Motor neuron (in vitro differentiated cells): ENCODE measurements at places on chromosomes 7 and 10. TPM values are rescaled to one million over a fixed set of nuclear protein-coding genes. Genes with fewer than 3 reads are reported as not detected.

TLL2 gene
- 1.4 and 1.7 TPM in 2 replicates for total RNA-seq

CTNNA3 gene
- total RNA-seq: 0.64 and 1.2 TPM in 2 replicates

TM9SF3 gene
- 55.0 TPM in 2 replicates for total RNA-seq

HOXA7 gene
- 12.9 TPM in 2 replicates for total RNA-seq

FKBP6 gene
- total RNA-seq: not detected in 2 replicates

ZNF488 gene
- 0.19 and 0.35 TPM in 2 replicates for total RNA-seq

PARP12 gene
- total RNA-seq: 0.43 and 0.63 TPM in 2 replicates

GRCh38 chr10:11146402-11147171, 128.9 kb downstream of the CELF2 start:
- peak; percentile 53 for ATAC-seq

- ATAC-seq: no peak
These were observed 26.6 kb downstream of the GET4 start for GRCh38 chr7:902996-903395.

DNA sequence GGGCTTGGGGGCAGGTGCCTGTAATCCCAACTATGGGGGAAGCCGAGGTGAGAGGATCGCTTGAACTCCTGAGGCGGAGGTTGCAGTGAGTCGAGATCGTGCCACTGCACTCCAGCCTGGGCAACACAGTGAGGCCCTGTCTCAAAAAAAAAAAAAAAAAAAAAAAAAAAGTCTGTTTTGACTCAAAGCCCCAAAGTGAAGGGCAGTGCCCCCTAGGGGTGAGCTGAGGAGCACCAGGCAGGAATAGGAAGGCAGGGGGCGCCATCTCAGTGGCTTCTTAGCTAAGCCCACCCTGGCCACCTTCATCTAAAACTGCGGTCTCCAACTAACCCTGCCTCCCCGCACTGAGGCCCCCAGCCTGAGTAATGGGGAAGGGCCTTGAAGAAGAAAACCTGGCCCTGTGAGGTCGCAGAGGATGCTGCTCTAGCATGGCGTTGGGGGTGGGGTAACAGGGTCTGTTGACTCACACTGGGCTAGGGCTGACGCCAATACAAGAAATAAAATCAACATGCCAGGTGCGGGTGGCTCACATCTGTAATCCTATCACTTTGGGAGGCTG, 9.8 kb downstream of the PODXL start:
- ATAC-seq: no peak

GRCh38 chr7:76310102-76310957, 7.9 kb downstream of the HSPB1 start:
- peak; percentile 8 for ATAC-seq

- no peak for ATAC-seq
These were observed 244.7 kb downstream of the EBF3 start for GRCh38 chr10:129719415-129719739.

DNA sequence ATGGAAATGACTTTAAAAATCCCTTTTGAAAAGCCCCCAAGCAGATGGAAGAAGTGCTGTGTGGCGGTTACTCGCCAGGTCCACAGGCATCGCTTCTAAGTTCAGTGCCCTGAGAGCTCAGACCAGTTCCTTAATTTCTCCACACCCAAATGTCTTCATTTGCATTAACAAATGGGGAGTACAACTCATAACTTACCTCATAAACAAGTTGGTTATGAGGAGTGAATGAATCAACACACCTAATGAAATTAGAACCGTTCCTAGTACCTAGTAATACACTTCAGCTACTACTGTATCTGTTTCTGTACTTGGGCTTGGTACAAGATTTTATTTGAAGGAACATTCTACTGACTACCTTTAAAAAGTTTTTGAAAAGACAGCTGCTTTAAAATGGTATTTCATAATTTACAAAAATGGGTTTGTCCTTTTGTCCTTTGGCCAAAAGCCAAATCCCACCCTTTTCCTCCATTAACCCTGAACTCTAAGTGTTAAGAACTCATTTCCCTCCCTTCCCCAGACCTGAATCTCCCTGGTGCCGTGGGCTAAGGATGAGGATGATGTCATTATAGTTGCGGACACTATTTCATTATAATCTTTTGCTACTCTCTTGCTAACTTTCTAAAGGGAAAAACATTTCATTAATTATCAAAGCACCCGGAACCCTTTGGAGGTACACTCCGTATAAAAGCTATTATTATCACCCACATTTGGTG, 221.5 kb upstream of the CELF2 start:
- ATAC-seq: peak; percentile 29

- ATAC-seq: no peak
These were observed 79.0 kb upstream of the EMX2 start for GRCh38 chr10:117463545-117463920.

DNA sequence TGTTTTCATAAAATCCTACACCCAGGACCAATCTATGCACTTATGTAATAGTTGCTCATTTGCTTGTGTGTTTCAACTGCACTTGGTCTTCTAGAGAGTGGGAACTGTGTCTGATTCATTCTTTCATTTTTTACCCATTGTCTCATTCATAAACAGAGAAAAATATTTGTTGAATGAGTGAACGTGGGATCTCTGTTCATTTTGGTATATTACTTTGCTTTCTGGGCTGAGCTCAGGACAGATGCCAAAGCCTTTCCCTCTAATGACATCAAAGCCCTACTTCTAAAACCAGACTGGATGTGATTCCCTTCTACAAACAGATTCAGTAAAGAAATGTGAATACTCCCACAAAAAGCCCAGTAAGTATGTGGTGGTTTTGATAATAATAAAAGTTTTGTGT, 145.2 kb downstream of the ST7 start:
- no peak for ATAC-seq

GRCh38 chr7:56062382-56062781, 1.7 kb upstream of the SUMF2 start:
- ATAC-seq: no peak

DNA sequence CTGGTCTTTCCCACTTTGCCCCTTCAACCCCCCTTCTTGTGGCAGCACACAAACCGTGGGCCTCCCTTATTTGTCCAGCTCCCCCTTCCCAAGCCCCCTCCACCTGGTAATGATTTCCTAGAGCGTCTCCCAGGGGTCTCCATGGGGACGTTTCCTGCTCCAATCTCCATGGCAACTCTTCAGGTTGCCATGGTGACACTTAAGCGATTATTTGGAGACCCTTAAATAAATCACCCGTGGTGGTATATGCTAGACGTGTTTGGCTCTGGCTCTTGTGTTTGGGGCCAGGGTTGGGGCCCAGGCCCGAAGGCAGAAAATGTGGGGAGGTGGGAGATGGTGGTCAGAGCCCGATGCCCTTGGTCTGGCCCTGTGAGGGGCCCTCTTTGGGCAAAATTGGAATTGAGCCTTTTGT, 41.1 kb upstream of the DLG5 start:
- ATAC-seq: peak; percentile 88

- no peak for ATAC-seq
These were observed 720.1 kb downstream of the PARD3 start for GRCh38 chr10:34094961-34095360.

DNA sequence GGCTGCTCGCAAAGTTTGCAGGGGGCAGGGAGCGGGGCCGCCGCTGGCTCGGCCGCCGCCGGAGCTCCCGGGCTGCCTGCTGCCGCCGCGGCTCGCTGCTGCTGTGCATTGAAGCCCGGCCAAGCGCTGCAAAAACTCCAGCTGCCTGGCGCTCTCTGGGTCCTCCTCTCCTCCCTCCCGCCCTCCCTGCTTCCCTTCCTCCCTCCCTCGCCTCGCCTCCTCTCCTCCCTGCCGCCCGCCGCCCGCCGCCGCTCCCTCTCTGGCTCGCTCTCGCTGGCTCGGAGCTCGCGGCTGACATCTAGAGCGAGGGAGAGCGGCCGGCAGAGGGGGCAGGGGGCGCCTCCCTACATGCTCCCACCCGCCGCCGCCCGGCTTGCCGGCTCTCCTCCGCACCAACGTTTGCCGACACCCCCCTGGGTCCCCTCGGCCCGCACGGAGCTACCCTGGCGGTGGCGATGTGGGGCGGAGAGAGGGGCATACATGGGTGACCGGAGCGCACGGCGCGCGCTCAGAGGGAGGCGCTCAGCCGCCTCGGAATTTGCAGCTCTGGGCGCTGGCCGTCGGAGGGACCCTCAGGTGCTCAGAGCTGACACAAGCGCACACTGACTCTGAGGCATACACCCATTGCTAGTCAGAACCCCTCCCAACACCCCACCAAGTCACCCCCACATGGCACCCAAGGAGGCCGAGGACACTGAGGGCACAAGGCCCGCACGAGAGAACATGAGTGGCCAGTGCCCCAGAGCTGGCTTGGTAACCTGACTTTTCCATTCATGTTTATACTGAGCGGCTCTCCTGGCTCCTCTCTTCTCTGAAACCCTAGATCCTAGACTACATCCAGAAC, 1.2 kb upstream of the PLXNA4 start:
- peak; percentile 83 for ATAC-seq

- ATAC-seq: no peak
These were observed 106.1 kb downstream of the CRPPA start for GRCh38 chr7:16315280-16315679.

DNA sequence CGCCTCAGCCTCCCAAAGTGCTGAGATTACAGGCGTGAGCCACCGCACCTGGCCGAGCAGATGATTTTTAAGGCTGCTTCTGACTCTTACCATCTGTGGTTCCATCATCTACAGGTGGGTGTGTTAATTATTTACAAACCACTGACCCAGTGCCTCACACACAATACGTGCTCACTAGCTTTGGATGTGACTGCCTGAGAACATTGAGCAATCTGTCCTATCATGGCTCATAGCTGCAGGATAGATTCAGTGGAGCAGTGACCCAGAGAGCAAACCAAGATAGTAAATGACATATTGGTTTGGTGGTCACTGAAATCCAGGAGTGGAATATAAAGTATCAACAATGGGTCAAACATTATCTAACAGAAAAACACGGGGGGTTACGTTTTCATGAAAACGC, 24.1 kb downstream of the GPAM start:
- no peak for ATAC-seq

DNA sequence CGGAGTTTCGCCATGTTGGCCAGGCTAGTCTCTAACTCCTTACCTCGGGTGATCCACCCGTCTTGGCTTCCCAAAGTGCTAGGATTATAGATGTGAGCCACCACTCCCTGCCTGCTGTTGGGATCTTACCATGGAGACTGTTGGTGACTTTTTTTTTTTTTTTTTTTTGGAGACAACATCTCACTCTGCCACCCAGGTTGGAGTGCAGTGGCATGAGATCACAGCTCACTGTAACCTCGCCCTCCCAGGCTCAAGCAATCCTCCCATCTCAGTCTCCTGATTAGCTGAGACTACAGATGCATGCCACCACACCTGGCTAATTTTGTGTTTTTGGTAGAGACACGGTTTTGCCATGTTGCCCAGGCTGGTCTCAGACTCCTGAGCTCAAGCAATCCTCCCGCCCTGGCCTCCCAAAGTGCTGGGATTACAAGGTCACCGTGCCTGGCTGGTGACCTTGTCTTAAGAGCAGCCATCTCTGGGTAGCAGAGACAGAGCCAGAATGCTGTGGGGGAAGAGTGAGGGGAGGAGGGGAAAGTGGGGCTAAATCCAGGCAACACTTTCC, 25.7 kb upstream of the ASCC1 start:
- no peak for ATAC-seq

- ATAC-seq: no peak
These were observed 8.1 kb upstream of the FAM107B start for GRCh38 chr10:14782691-14783363.

GRCh38 chr10:86795353-86795752, 38.9 kb downstream of the BMPR1A start:
- peak; percentile 85 for ATAC-seq

DNA sequence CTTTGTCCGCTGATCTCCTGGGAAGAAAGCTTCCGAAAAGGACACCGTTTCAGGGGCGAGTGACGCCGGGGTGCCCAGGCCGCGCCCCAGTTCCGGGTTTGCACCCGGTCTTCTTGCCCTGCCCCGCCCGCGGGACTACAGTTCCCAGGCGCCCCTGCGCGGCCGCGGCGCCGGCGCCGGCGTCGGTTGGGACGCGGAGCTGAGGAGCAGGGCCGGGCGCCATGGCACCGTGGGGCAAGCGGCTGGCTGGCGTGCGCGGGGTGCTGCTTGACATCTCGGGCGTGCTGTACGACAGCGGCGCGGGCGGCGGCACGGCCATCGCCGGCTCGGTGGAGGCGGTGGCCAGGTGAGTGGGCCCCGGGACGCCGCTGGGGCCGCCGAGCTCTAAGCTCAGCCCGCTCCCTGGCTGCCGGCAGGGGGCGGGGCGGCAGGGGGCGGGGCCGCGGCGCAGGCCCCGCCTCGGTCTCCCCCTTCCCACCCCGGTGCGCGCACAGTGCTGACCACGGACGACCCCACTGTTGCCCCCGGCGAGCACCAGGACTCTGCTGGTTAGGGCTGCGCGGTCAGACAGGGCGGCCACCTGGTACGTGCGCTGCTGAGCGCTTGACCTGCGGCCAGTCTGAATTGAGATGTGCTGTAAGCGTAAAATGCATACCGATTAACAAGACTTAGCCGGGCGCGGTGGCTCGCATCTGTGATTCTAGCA, at the start of gene LHPP:
TSS of gene LHPP (plus strand) at position 182 of the 706 bp plus-strand sequence. CDS start at position 222, 40 bp downstream.
- peak; percentile 96 for ATAC-seq

- ATAC-seq: peak; percentile 50
These were observed 70.5 kb downstream of the ZNF22 start for GRCh38 chr10:45071043-45071813.

- ATAC-seq: no peak
These were observed 37.7 kb downstream of the BRI3 start for GRCh38 chr7:98319176-98319575.

DNA sequence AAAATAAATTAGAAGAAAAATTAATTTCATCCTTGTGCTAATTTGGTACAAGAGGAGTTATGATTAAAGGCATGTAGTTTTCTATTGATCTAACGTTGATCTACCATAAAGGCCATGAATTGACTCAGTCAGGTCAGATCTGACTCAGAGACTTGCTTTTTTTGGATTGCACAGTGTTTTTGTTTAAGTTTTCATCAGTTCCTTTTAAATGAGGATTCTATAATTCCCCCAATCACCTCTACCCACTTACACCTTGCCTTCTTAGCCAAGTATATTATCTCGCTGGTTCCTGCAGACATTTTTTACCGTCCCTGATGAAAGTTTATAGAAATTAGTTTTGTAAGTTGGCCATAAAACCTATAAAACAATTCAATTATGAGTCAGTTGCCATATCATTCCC, 132.4 kb upstream of the PALS2 start:
- ATAC-seq: no peak

- ATAC-seq: no peak
These were observed 466.9 kb downstream of the KIF20B start for GRCh38 chr10:90168244-90168643.

DNA sequence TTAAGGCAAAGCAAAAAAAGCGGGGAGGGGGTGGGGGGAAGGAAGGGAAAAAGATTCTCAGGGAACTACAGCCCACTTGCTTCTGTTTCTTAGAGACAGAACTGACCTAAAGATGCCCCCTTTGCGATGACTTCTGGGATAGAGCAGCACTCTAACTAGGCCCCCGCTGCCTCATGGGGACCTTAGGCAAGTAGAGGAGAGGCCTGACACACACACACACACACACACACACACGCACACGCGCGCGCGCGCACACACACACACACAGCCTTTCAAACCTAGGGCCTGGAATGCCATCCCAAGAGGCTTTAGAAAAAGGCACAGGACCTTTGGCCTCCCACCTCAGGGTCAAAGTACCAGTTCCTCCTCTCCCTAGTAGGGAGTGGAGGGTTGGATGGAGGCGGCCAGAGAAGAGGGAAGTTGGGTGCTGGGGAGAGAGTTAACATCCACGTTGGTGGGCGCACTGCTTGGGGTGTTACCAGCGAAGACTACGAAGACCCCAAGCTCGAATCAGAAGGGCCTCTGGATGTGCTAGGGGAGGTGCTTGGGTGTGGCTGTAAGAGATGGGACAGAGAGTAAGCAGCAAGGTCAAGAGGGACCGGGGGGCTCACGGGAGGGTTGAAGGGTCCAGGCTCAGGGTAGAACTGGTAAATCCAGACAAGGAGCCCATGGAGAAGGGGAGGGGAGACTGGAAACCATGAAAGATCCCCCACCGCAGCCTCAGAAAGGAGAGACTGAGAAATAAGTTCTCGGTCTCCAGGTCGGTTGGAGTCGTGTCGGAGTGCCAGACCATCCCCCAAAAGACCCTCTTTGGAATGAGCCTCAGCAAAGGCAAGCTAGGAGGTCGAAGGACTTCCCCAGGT, 1.2 kb upstream of the COL1A2 start:
- no peak for ATAC-seq
